ENCODE measurements at places on chromosomes 3 and 15.

GRCh38 chr15:73329501-73330200 is 39.1 kb downstream of the HCN4 start:
- DNase-seq, result no peak

DNA sequence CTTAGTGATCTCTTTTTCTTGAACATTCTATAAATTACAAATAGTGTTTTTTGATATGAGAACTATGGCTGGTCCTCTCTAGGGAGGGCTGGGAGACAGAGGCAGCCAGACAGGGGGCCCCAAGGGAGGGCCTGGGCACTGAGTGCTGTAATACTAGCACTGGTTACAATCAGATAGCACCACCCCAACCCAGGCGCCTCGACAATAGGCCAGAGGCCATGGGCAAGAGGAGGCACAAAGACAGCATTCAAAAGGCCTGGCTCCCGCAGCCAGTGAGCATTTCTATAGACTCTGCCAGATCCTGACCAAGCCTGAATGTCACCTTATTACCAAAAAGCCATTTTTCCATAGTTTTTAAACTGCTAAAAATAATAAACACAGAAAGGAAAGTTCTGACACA is 158.5 kb downstream of the THRB start:
- no peak for DNase-seq

DNA sequence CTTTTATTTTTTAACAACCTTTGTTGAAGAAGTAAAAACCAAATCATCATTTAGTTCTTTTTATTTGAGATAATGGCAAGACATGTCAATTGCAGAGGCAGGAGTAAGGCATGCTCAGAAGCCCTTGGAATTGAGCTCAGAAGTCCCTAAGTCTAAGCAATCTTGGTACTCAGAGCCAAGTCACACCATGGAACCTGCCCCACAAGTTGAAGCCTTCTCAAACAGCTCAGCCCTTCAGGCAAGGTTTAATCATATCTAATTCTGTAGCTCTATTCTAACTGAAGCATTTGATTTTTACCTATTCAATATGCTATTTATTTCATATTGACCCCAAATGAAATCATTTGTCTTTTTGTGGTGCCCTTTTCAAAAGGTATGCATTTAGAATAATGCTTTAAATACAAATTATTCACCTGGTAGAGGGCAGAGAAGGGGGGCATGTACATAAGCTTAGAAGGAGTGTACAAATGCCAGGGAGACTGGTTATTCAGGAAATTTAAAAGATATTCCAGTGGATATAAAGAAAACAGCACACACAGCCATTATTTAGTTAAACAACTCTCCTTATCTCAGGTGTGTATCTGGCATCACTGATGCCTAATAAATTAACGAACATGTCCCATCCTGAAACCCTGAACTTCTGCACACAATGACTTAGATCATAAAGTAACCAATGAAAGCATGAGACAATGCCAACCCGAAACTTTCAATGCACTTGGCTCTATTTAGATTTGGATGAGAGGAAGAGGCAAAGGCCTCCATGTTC is 26.2 kb upstream of the TOP2B start:
- no peak for DNase-seq

GRCh38 chr3:66397745-66398144 is 103.1 kb downstream of the LRIG1 start:
- DNase-seq, result no peak

DNA sequence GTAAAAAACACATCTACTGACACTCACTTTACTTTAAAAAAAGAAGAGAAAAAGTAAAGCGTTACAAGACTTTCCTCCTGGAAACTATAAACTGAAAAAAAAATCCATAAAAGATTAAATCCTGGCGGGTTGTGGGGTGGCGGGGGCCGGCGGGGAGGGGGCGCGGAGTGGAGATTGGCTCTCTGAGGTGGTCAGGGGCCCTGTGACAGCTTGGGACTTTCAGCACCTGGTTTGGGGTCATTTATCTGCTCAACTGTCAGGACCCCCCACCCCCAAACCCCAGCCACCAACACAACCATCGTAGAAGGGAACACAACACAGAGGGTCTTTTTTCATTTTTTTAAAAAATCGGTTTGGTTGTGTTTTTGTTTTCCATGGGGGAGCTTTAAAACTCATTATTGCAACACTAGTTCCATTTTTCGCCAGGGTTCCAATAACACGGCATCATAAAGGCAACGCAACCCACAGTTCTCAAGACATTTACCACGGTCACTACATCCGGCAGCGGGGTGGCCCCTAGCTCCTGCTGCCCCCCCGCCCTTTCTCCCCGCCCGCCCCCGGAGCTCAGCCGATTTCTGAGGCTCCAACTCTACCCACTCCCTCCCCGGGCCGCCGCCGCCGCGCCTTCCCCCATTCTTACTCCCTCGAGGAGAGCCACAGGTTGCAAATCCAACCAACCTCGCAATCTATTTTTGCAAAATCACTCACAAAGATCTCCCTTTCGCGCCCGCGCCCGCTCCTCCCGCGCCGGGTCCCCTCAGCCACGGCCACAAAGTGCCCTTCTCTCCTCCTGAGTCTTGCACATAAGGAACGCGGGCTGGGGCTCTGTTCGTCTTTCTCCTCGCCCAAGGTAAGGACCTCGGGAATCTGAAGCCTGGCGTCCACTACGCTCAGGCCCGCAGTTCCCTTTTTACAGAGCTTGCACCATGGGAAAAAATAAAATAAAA is 1.8 kb downstream of the BCL6 start:
- DNase-seq, result no peak

- DNase-seq, result no peak
These were observed 290.4 kb downstream of the FAM43A start for GRCh38 chr3:194976049-194976451.

GRCh38 chr3:14223595-14223994 is 45.0 kb downstream of the LSM3 start:
- DNase-seq, result no peak

DNA sequence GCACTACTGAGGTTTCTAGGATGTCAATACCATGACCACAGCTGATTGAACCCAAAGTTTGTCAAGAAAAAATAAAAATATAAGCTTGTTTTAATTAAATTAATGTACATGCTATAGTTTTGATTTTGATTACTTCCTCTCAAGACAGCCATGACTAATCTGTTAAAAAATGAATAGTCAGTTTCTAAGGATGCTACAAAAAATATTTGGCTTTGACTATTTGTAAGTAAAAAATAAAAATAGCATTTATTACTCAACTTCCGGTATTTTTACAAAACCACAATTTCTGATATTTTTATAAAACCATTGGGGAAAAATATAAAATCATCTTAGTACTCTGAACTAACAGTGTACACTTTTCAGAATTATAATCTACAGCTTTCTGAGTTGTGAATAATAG is 12.1 kb upstream of the TEX9 start:
- no peak for DNase-seq

GRCh38 chr15:49923671-49924070 is 195.4 kb downstream of the ATP8B4 start:
- DNase-seq, result no peak

- DNase-seq, result no peak
These were observed 186.7 kb downstream of the NFKBIZ start for GRCh38 chr3:102036017-102036416.

GRCh38 chr3:58107597-58107996 is 99.4 kb downstream of the FLNB start:
- DNase-seq, result no peak

DNA sequence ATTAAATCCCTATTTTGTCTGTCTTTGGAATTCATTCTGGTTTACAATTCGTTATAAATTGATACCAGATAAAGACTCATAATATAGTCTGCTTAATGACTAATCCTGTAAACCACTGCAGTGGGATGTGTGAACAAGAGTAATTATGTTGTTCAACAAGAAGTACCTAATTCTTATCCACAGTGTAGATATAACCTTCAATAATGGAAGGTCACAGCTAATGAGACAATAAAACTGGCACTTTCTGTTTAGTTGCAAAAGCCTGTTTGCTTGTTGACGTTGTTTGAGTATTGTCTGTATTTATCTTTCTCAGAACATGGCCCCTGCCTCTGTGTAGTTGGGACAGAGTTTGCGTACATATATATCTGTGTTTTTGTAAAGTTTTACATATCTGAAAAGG is 26.7 kb downstream of the PIAS1 start:
- no peak for DNase-seq

DNA sequence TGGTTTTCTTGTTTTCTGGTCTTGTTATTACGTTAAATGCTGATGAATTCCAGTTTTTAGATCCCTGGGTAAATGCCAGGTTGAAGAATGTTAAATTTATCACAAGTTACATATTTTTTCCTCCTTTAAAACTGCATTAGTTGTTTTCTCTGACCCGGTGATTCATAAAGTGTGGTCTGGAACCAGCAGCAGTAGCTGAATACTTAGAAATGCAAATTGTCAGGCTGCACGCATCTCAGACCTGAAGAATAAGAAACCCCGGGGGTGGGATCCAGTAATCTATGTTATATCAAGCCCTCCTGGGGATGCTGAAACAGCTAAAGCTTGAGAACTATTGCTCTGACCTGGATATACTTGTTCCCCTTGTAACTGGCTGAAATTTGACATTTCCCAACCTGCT is 69.1 kb downstream of the PEX5L start:
- no peak for DNase-seq

- DNase-seq, result no peak
These were observed 47.5 kb downstream of the ALDH1L1 start for GRCh38 chr3:126132751-126133511.

GRCh38 chr3:12954891-12955650 is 113.7 kb upstream of the RPL32 start:
- DNase-seq, result no peak

- no peak for DNase-seq
These were observed 131.7 kb upstream of the FAM3D start for GRCh38 chr3:58798312-58798711.

GRCh38 chr3:75906555-75907112 is 121.3 kb upstream of the ZNF717 start:
- no peak for DNase-seq

DNA sequence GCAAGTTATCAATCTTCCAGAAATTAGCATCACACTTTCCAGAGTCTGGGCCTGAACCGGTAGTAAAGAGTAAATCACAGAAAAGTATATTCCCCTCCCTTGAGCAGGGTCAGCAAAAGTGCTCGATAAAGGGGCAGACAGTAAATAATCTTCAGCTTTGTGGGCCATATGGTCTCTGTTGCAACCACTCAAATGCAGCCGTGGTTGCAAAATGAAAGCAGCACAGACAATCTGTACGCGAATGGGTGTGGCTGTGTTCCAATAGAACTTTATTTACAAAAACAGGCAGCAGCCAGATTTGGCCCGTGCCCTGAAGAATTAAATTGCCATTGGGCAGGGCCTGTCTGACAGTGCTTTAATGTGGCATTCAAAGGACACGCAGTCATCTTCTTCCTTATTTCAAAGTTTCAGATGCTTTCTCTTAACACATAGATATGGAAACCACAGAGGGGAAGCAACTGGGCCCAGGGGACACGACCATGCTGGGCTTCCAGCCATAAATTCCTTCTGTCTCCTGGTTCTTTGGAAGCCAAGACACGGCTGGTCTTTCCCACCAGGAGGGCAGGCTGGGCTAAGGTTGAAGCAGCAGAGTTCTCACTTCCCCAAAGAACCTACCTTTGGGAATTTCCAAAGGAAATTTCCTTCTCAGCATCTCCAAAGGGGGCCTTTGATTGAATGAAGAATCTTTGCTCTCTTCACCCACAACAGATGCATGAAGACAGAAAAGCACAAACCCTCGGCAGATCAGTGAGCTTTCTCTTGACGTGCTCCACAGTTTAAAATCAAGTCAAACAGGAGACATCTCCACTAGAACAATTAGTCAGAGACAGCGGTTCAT is 489.8 kb upstream of the PROK2 start:
- DNase-seq, result no peak

DNA sequence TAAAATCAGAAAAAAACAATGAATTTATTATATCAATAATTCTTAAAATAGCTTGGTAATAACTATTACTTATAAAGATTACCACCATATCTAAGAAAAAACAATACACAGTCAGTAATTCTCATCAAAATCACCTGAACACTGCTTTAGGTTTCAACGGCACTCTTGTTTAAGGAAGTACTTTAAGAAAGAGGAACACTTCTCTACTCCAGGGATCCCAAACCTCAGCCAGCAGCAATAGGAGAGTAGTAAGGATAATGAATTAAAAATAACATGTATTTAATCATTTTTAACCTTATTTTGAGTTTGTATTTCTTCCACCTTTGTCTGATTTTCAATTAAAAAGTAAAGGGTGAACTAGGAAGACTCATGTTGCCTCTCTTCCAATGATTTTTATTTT is 494.0 kb upstream of the NR2F2 start:
- no peak for DNase-seq

- no peak for DNase-seq
These were observed 84.2 kb upstream of the CTNNB1 start for GRCh38 chr3:41115069-41115468.

- DNase-seq, result no peak
These were observed 91.4 kb downstream of the WWTR1 start for GRCh38 chr3:149566292-149566975.

DNA sequence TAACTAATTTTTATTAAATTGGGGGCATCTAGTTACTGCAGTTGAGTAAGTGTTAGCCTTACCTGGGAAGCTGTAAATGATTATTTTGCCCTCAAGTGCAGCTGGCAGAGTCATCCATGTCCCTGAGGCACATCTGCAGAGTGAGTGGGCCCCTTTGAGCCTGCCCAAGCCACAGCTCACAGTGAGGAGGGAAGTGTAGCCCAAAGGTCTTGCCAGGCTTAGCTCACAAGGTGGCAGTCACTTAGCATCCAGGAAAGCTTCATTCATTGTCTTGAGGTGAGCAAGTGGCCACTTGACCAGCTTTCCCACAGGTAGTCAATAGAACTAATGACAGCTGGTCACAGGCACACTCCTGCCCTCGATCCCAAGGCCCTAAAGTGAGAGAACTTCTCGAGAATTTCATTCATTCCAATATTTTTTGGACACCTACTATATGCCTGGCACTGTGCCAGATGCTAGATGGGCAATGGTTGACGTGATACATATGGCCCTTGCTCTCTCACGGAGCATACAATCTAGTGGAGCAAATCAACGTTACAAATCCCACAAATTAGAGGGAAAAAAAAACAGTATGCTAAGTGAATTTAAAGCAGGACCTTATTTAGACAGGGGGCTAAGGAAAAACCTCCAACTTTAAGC is 163.3 kb upstream of the IL12A start:
- DNase-seq, result no peak

DNA sequence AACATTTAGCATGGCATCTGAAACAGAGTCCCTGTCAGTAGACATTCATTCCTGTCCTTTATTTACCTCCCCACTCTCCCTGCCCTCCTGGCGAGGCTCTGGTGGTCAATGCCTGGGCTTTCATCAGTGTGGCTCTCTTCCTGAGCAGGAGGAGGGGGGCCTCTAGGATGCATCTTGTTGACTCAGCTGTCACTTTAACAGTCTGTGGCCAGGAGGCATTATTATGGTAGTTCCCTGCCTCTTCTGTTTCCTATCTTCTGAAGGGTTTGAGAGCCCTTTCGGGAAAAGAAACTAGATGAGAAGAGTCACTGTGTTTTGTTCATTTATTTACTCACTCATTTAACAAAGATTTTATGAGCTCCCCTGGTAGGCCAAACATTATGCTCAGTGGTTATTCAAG is 2.4 kb upstream of the PPP1R14D start:
- no peak for DNase-seq

GRCh38 chr3:30567139-30567753 is 39.2 kb upstream of the TGFBR2 start:
- no peak for DNase-seq

- no peak for DNase-seq
These were observed 836.5 kb downstream of the PDCD6IP start for GRCh38 chr3:34634939-34635338.
